ENCODE measurements at places on chromosomes 12 and 14. TPM values are rescaled to one million over a fixed set of nuclear protein-coding genes. Genes with fewer than 3 reads are reported as not detected.

- no peak for DNase-seq
These were observed 15.5 kb downstream of the GPR68 start for GRCh38 chr14:91229005-91229382.

GRCh38 chr12:75641031-75641780 lies 129.8 kb upstream of the KRR1 start:
- DNase-seq: no peak

- no peak for DNase-seq
These were observed 225.0 kb upstream of the DDHD1 start for GRCh38 chr14:53378142-53378541.

Gene C12orf54
- not detected for total RNA-seq

Gene RAD9B
- 0.63 TPM for total RNA-seq

DNA sequence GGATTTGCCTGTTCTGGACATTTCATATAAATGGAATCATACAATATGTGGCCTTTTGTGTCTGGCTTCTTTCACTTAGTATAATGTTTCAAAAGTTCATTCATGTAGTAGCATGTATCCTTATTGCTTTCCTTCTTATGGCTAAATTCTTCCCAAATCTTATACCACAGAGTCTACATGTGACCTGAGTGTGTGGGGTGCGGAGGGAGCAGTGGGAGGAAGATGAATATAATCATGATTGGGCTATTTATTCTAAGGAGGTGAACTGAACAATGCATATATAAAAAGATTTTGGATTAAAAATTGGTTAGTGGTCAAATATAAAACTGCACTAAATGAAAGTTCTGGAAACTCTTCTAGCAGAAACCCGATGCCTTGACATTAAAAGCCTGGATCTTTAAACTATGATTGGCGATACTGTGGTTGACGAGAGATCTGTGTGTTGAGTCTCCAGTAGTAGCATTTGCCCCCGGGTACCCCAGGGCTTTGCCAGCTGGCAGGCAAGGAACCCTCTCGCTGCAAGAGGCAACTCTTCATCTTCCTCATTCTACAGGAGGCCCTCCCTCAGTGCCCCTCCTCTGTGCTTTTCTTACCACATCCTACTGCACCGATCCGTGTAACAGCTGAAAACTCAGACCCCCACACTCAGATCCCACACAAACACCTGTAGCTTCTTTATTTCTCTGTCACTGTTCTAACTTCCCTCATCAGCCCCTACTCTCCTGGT lies 2.6 kb downstream of the CYP46A1 start:
- no peak for DNase-seq

DNA sequence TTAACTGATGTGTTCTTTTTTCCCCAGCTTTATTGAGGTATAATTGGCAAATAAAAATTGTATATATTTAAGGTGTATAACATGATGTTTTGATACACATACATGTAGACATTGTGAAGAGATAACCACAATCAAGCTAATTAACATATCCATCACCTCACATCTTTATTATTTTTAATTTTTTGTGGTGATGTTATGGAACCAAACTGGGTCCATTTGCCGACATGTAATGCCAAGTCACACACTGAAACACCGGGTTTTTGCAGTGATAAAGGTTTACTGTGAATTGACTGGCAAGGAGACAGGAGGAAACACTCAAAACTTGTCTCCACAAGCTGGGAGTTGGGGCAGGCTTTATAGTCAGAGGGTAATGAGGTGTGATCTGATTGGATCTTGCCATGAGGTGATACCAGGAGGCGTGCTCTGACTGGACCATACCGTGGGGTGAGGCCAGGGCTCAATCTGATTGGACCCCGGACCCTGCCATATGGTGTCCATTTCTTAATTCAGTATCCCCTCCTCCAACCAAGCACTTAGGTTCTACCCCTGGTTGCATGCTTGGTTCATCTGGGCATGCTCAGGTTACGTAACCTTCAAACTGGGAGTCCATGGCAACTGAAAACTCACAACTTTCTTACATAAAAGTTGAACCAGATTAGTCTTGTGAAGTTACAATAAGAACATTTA lies 11.8 kb upstream of the WSCD2 start:
- no peak for DNase-seq

DNA sequence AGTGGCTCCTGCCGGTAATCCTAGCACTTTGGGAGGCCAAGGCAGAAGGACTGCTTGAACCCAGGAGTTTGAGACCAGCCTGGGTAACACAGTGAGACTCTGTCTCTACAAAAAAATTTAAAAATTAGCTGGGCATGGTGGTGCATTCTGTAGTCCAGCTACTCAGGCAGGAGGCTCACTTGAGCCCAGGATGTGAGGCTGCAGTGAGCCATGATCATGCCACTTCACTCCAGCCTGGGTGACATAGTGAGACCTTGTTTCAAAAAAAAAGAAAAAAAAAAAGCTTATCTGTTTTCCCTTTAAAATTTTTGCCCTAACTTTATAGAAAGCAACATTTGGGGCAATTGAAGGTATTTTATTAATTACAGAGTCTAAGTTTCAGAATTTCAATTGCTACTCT lies 486.0 kb downstream of the BCAT1 start:
- no peak for DNase-seq

DNA sequence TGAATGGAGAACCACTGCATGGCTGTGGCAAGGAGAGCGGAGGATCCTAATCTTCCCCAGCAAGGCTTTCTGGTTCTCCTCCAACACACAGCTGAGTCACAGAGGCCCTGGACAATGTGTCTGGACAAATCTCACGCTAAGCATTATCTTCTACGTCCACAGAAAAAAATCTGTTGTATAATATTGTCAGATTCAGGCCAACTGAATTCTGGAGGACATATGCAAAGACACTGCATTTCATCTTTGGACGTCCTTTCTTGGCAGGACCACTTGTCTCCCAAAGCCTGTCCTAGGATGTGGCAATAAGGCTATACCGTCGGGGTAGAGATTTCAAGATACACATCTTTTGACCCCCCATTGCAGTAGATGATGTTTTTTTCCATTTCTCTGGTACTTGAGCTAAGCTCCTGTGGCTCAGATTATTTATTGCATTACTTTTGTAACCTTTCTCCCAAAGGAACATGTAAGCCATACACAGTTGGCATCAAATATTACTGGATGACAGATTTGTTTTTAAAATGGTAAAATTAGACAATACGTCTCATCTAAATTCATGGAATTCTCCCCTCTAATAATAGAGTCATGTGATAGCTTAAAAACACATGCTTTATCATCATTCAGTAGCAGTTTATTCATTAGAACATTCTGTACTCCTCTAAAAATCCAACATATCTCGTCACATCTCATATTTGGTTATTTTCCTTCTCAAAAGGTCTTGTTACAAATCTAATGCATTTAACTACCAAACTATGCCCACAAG lies 19.4 kb downstream of the LMO3 start:
- DNase-seq: no peak

DNA sequence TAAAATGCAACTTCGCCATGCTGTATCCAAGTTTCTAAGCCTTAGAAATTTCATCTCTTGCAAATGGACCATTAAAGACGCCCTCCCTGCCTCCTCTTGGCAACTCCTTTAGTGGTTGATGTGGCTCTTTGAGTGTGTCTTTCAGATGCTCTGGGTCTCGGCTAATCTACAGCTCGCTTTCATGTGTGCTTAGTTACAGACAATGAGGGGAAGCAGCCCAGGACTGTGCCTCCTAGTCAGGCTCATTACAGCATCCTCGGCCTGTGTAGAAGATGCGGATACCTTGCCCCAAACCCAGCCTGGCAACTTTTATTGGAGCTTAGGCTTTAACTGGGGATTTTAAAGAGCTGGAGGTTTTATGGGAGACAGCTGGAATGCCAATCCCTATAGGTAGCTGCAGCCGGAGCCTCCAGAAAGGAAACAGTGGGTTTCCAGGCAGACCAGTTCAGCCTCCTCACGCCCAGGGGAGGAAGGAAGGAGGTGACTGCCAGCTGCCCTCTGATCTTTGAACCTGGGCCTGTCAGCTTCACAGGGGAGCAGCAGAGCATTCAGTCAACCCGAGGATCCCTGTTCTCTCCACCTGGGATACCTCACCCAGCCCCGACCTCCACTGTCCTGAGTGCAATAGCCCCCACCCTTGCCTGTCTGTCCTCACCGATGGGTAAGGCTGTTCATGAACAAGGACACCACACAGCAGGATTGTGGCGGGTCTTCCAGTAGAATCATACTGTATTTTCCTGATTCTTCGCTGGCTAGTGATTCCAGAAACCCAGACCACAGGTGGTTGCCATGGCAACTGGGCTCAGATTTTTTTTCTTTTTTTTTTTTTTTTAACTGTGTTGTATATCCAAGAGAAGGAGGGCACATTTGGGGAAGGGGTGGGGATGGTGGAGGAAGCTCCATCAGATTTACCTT lies 638.5 kb downstream of the MED13L start:
- DNase-seq: no peak

Gene EPYC
- total RNA-seq: not detected

DNA sequence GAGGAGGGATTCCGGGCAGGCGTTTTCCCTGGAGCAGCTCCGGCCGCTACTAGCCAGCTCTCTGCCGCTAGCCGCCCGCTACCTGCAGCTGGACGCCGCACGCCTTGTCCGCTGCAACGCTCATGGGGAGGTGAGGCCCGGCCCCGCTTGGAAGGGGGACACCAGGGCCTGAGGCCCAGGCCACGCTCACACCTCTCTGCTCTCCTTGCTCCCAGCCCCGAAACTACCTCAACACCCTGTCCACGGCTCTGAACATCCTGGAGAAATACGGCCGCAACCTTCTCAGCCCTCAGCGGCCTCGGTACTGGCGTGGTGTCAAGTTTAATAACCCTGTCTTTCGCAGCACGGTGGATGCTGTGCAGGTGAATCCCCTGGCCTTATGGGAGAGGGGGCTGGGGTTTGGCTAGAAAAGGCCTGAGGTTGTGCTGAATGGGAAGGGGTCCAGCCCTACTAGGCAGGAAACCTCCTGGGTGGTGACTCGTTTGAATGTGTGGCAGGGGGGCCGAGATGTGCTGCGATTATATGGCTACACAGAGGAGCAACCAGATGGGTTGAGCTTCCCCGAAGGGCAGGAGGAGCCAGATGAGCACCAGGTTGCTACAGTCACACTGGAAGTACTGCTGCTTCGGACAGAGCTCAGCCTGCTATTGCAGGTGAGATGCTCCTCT lies 597 bp downstream of the RNF31 start:
- no peak for DNase-seq

Gene PTPRB
- total RNA-seq: 28.4 TPM

GRCh38 chr12:44717612-44718011 lies 158.5 kb downstream of the NELL2 start:
- DNase-seq: no peak

- DNase-seq: no peak
These were observed 78.5 kb upstream of the RASSF3 start for GRCh38 chr12:64531665-64532334.

DNA sequence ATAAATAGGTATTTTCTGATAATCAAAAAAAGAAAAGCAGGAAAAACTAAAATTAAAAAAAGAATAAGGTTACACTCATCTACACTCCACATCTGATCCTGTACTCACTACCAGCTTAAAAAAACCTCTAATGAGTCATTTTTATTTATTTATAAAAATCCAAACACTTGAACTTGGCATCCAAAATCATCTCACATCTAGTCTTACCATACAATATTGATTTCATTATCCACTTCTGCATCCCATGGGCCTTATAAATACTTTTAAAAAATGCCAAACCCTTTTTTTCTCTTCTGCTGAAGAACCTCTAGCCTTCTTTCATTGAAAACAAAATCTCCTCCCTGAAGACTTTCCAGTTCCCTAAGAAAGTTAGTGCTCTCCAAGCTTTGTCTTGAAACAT lies 109.7 kb downstream of the TMTC3 start:
- no peak for DNase-seq

DNA sequence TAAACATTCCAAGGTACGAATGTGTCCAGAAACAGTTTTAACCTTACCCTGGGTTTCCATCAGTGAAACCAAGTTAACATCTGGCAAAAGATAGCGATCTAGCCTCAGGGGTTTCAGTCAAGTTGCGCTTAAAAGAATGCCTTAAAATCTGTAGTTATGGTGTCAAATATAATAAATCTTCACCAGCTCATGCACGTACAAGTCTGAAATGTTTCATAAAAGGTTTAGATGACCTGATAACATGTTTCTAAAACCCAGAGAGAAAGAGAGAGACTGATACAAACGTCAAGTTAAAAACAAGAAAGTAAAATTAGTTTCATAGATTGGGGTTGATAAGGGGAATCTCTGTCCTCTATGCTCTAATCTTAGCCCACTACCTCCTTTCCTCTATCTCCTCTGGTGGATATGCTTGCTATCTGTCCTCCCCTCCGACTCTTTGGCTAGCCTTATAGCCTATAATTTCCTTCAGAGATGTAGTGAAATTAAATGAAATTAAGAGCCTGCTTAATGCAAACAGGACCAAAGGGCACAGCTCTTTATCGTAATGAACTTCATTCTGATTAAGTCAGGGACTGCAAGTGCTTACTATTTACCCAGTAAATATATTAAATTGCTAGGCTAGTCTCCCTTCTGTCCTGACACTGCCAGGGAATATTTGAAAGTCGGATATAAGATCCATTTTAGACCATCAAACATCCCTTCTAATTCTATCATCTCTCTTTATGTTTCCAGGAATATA lies 18.4 kb upstream of the FOS start:
- no peak for DNase-seq

- DNase-seq: peak; percentile 40
These were observed 2.8 kb upstream of the CDKL1 start for GRCh38 chr14:50399251-50400032.

DNA sequence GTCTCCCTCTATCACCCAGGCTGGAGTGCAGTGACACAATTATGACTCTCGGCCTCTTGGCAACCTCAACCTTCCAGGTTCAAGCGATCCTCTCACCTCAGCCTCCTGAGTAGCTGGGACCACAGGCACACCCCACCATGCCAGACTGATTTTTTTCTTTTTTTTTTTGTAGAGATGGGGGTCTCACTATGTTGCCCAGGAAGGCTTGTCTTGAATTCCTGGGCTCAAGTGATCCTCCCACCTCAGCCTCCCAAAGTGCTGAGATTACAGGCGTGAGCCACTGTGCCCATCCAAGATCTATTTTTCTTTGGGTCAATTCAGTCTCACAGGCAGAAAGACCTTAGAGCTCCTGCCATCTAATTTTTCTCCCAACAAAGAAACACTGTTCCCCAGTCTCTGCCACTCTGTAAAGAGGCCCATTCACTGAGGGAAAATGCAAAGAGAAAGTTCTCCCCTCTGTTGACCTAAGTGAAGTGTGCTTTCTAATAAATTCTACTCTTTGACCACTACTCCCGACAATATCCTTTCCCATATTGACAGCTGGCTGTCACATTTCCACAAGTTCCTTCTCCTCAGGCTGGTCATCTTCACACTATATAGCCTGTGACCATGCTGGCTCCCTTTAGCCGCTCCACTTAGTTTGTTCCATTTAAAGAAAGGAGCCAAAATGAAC lies 23.3 kb downstream of the TMED8 start:
- no peak for DNase-seq

DNA sequence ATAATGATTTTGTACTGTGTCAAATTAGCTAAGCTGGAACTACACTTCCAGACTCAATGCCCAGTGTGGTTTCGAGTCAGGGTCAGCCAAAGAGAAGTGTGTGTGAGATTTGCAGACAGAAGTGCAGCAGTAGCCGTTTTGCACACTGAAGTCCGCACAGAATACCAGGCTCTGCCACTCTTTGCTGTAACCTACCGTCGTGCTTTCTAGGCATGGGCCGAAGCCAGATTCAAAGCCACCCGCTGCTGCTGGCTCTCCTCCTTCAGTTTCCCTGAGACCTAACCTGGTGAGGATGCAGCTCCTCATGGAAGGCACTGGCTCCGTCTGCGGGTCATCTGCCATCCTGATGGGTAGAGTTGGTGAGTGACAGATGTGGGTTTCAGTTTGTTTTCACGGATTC lies 48.8 kb downstream of the LRTM2 start:
- DNase-seq: no peak

Data from tibial nerve (tissue), 4 donors.